ENCODE measurements at places on chromosomes 1 and 21.
A peak's percentile ranks its signal among the peaks of the same experiment; 100 is the strongest.

GRCh38 chr1:228664399-228664914 lies 70.8 kb upstream of the RHOU start:
- DNase-seq, result peak; percentile 90

DNA sequence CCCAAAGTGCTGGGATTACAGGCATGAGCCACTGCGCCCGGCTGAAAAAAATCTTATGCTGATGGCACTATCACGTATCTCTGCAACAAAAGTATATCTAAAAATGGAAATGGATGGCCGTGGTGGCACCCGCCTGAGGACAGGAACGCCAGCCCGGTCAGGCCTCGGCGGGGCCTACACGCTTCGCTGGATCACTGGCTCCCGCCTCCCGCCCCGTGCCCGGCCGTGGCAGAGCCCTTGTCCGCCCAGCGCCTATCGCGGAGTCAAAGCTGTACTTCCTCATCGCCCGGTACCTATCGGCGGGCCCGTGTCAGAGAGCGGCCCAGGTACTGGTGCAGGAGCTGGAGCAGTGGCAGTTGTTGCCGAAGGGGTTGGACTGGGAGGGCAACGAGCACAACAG lies 28.8 kb upstream of the PDPN start:
- no peak for DNase-seq

DNA sequence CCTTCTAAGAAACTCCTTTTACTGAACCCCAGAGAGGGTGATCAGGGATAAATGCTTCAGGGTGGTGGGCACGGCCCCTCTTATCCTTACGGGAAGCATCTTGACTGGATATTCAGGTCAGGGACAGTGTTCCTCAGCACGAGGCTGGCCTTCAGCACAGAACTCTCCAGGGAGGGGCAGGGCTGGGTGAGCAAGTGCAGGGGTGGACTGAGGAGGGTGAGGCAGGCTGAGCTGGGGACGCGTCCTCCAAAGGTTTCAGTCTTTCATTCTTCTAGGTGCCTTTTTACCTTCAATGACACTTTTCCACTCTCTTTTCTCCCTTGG lies 52.3 kb downstream of the RASSF5 start:
- DNase-seq, result no peak

GRCh38 chr1:48469616-48470480 lies 2.2 kb downstream of the SPATA6 start:
- no peak for DNase-seq

DNA sequence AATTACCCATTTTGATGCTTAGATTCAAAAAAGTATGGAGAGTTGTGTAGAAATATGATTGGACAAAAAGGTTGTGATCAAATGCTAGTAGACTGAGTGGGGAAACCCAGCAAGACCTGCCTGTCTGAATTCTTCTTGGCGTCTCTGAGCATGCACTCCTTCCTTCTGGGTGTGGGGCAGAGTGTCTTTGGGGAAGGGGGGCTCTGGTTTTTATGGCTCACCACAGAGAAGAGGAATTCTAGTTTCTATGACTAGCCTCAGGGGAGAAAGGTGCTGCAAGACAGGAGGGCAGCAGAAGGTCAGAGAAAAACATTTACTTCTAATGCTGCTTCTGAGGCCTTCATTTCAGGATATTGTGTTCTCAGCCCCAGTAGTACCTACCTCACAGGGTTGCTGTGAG lies 33.9 kb upstream of the PIGC start:
- DNase-seq, result no peak

DNA sequence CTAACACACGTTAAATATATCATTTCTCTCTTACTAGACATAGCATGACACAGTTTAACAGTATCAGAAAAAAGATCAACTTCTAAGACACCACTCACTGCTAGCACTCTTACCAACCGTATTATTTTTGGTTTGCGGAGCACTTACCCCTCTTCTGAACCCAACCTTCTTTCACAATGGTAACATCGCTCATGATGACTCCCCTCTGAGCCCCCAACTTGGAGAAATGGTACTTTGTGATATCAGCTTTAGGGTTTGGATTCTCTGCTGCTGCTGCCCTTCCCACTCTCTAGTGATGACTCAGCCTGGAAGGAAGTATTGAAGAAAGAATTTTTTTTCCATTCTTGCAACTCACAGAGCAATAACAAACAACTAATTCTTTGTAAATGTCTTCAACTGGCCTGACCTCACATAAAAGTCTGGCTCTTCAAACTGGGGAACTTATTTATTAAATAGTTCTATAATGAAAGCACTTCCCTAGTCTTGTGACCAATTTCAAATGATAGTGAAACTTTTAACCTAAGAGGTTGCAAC lies 7.0 kb downstream of the AKT3 start:
- no peak for DNase-seq

GRCh38 chr1:111214074-111214801 lies 13.3 kb upstream of the CHI3L2 start:
- DNase-seq, result no peak

GRCh38 chr21:37405629-37406028 lies 39.1 kb downstream of the DYRK1A start:
- DNase-seq, result no peak

GRCh38 chr1:189628857-189629256 lies 848.8 kb downstream of the BRINP3 start:
- DNase-seq, result no peak

GRCh38 chr1:99619583-99619982 lies 26.3 kb upstream of the PALMD start:
- no peak for DNase-seq

GRCh38 chr1:159845751-159846629 lies 16.5 kb downstream of the VSIG8 start:
- no peak for DNase-seq

DNA sequence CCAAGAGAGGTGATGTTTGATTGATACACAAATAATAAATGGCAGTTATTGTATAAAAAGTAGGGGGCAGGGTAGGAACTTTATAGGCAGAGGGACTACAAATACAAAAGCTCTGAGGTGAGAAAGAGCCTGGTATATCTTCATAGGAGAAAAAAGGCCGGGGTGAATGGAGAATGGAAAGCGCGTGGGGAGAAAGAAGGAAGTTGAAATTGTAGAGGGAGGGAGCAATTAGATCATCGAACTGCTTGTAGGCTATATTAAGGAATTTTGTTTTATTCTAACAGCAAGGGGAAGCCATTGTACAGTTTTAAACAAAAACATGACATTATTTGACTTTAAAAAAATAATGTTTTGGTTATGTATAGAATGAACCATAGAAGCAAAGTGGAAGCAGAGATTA lies 147.4 kb downstream of the PDE4B start:
- DNase-seq, result no peak

GRCh38 chr1:182337736-182338571 lies 53.6 kb downstream of the GLUL start:
- no peak for DNase-seq

DNA sequence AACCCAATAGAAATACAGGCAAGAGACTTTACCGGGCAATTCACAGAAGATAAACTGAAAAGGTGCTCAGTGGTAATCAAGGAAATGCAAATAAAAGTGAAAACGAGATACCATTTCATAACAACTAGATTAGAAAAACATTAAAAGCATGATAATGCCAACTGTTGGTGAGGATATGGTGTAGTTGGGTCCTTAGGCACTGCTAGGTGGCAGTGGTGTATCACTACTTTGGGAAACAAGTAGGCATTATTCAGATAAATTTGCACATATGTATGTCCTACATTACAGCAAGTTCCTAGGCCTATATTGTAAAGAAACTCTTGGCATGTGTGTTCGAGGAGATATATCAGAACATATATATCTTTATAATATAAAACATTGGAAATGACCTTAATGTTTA lies 31.0 kb downstream of the AZIN2 start:
- DNase-seq, result no peak

Measured in activated CD8-positive, alpha-beta memory T cell treated with anti-CD3 and anti-CD28 coated beads, Interleukin-2, amount 50 U/mL, for 48 hours (primary cell).